ENCODE measurements at places on chromosomes 2 and 18. TPM values are rescaled to one million over a fixed set of nuclear protein-coding genes. Genes with fewer than 3 reads are reported as not detected.

DNA sequence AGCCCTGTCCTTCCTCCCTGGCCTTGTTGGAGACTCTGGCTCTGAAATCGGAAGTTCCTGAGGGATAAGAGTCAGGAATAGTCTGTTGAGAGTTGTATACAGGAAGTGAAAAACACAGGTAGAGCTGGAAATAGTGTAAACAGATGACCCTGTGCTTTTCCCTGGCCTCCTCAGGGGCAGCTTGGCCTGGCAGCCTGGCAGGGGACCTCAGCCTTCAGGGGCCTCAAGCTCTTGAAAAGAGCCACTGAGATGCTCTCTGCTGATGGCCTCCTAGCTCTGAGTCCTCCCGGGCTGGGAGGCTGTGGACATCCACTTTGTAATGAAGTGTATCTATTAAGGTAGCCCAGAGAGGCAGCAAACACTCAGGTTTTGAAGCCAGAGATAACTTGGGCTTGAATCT is 79.3 kb downstream of the DDX1 start:
- no peak for DNase-seq

- no peak for DNase-seq
Observed at GRCh38 chr18:71027531-71027930, 738.7 kb downstream of the SOCS6 start.

The GALNT5 gene
- total RNA-seq, result 75.7 TPM

DNA sequence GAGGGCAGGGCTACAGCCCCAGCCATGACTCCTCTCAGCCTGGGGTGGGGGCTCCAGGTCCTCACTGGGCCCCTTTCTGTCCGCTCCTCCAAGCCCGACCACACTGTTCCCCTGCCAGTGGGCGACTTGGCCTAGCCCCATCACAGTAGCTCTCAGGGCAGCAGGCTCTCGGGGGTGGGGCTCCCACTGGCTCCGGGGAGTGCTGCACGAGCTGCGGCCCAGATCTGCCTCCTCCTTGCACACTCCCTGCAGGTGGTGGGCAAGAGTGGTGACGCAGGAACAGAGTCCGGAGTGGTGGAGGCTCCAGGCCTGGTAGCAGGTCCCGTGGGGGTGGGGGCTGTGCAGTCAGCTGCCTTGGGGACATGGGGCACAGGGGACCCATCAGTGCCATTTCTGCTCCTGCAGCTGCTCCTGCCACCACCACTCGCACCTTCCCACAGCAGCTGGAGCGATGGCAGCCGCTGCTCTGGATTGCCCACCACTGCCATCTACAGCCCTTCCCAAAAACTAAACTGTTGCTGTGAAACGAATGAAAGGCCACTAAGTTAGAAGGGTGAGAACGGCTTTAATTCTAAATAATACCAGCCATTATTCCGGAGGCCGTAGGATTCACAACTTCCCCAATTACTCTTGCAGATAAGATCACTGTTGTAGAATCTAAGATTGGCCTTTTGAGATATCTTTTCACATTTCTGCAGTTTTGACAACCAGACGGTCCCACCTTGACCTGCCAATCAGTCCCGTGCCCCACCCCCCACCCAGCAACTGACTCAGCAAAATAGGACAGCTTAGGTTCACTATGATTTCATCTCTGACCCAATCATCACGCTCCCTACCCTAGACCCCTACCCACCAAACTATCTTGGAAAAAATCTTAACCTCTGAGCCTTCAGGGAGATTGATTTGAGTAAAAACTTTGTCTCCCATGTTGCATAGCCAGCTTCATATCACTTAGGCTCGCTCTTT is 530.2 kb downstream of the DCC start:
- DNase-seq, result peak; percentile 27

The PTPRN gene
- total RNA-seq, result 1.2 TPM

The IL1F10 gene
- not detected for total RNA-seq

DNA sequence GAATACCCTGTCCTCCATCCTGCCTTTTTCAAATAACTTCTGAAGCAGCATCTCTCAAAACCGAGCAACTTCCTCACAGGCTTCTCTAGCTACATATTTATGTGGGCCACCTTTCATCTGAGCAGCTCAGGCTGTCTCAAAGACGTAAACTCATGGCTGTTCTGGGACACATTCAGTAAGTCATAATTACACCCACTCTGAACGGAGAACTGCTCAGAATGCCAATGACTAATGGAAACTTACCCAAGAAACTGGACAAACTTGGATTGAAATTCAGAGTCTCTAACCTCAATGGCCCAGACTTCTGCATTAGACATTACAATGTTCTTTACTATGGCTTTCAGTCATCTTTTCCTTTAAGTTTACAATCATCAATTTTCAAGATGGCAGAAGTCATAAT is 145.2 kb downstream of the RAD51AP2 start:
- peak; percentile 75 for DNase-seq

The ZSWIM2 gene
- total RNA-seq, result not detected

- no peak for DNase-seq
Observed at GRCh38 chr2:159995038-159995437, 67.4 kb downstream of the PLA2R1 start.

The MYO3B gene
- 0.36 TPM for total RNA-seq

DNA sequence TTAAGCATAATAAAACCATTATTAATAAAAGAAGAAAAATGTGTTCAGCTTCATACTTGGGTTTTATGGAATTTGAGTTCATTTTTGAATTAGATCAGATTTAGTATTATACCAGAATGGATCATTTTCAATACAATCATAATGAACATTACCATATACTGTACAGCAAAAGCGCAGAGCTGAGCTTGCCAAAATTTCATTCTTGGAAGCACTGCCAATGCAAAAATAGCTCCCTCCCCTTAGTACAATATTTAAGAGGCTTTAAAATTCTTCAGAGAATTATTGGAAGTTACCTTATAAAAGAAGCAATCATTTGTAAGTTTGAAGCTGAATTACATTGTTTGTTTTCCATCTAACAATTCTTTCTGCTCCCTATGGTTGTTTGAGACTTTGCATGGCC is 938.1 kb upstream of the SLC39A10 start:
- DNase-seq, result no peak

- DNase-seq, result no peak
Observed at GRCh38 chr2:48235076-48235475, 294.9 kb upstream of the STON1 start.

DNA sequence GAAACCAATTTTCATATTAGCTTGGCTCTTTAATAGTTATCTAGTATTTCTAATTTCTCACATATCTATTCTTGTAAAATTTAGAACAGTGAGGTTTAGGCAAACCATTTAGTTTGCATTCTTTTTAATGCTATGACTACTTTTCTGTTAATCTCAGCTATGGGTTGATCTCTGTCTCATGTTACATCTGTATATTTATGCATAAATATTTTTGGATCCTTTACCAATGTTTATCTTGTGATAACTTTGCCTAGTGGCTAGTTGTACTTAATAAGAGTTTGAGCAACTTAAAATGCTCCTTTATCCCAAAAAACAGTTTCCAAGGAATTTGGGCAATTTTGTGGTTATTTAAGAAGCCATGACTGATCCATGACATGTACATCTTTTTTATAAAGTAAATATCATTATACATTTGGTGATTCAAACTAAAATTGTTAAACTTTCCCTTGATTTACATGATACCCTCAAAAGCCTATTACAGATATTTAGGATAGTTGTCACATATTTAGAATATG is 86.3 kb downstream of the R3HDM1 start:
- peak; percentile 23 for DNase-seq

The TUBA3D gene
- total RNA-seq, result not detected

The LYPD6B gene
- 2.9 TPM for total RNA-seq

The RESP18 gene
- total RNA-seq, result not detected

GRCh38 chr2:41127351-41127750 is 675.5 kb upstream of the SLC8A1 start:
- DNase-seq, result no peak

DNA sequence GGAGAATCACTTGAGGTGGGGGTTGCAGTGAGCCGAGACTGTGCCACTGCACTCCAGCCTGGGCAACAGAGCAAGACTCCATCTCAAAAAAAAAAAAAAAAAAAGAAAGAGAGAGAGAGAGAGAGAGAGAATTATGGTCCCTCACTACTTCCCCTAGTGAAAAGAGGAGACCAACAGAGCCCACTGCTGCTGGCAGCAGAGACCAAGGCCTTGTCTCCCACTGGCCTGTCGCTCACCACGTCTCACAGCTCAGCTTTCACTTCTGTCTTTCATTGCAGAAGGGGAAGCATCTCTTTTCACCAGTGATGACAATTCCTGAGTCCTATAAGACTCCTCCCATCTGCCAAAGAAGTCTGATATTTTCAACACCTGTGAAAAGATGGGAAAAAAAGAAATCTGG is 81.3 kb downstream of the CLHC1 start:
- DNase-seq, result no peak

DNA sequence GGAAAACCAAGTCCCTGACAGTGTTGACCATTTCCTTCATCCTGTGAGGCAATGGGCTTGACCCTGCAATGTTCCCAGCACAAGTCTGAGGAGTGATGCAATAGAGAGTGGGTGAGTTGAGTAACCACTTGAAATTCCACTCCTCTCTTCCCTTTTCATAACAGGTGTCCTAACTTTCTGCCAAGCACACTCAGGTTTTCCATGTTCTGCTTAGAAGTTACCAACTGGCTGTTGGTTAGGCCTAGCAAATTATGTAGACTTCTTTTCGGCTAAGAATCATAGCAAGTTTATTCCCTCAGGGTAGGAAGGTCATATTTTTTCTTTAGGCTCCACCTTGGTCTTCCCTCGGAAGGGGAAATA is 11.5 kb downstream of the GNLY start:
- DNase-seq, result peak; percentile 91

DNA sequence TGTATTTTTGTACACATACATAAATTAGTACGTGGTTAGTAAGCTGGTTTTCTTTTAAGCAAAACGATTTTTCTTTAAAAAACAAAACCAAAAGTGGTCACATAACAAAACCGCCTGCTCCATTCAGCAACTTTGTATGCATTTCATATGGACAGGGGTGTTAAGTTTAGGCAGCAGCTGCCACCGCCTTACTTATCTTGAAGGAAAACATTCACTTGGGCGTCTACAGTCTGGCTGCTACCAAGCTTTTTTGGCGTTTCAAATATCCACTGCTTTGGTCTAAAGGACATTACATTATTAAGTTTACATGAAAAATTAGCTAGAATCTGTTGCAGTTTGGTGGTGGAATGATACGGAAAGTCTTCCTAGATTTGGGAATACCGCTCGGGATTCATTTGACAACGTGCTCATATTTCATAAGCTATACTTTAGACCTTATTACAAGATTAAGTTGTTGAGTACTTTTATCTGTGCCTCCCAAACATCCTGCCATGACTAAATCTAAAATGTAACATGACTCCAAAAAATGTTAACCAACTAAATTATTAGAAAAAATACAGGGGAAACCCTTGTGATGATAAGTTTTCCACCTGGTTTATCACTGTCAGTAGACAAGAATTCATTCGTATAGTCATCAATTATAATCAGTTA is 214.8 kb downstream of the NEDD4L start:
- DNase-seq, result no peak

DNA sequence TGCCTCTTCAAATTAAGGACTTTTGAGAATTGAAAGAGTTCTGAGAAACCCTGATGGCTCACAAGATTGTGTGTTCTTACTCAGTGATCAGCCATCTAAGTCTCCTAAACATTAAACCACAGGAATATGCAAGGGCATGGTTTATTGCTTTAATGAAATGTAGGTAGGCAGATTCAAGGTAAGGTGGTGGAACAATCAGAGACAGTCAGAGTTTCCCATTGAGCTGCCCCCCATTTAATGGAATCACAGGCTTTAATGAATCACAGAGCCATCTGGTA is 107.8 kb upstream of the LRATD1 start:
- no peak for DNase-seq
